Sciatic nerve (tissue), 2 donors: ENCODE measurements at places on chromosomes 1 and 21.

DNA sequence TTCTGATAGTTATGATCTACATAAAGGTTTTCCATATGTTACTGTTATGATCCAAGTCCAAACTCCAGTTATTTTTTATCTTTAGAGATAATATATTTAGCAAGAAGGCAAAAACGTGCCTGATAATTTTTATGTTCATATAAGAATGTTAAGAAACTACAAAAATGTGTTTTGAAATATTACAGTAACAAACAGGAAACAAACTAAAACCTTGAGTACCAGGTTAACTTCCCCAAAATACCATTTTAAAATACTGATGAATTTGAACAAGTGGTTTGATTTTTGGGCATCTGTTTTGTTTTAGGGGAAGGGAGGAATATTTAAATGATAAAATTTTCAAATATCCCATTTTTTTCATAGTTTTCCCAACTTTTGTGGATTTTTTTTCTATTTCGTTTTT lies 124.8 kb downstream of the NR5A2 start:
- no peak for DNase-seq

- DNase-seq = no peak
Observed at GRCh38 chr1:29490204-29490934, 254.0 kb downstream of the PTPRU start.

DNA sequence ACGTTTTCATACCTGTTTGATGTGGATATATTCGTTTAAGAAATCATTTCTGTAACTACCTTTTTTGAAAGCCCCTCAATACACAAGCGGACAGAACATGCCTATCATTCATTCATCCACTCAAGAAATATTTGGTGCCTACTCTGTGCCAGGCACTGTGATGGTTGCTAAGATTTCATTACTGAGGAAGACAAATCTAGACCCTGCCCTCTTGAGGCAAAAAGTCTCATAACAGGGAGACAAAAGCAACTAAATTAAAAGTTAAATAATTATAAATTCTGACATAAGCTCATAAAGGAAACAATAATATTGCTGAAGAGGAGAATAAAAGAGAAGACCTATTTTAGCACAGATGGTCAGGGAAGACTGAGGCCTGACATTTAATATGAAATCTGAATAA lies 203.5 kb upstream of the ZNHIT6 start:
- no peak for DNase-seq

DNA sequence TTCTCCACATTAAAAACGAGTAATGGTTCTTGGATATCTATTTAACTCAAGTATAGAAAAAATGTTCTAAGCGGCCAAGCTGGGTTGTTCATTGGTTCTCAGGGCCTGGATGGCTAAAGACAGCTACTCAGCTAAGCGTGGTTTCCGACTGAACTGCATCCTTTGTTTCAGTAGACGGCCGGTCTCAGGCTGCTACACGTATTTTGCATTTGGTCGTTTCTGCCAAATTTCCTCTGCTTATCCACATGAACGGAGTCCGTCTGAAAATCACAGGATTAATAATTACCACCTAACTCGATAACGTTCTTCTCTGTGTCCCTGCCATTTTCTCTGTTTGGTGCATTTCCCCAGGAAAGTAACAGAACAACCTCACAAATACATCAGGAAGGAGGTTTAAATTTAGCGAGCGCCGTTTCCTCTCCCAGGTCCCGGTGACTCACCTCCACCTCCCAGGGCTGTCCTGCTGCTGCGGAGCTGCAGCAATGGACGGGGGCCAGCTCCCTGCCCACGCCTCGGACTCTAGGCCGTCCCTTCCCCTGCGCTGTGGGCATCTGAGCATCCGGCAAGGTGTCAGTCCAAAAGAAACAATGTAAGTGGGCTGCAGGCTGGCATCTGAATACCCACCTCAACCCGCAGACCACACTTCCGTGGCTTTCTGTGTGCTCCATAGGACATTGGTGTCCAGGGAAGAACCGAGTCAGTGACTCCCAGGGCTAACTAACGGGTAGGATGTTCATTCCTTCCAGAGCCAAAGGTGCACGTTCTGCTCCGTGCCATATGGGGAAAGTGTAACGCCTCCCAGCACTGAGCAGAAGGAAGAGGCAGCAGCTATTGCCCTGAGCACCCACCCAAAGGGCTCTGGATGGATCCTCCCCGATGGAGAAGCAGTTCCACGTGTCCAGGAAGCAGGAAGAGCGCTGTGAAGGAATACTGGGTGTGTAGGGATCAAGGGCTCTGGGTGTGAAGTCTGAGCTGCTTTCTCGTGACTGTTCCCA lies 4.1 kb upstream of the GABRD start:
- DNase-seq = no peak

DNA sequence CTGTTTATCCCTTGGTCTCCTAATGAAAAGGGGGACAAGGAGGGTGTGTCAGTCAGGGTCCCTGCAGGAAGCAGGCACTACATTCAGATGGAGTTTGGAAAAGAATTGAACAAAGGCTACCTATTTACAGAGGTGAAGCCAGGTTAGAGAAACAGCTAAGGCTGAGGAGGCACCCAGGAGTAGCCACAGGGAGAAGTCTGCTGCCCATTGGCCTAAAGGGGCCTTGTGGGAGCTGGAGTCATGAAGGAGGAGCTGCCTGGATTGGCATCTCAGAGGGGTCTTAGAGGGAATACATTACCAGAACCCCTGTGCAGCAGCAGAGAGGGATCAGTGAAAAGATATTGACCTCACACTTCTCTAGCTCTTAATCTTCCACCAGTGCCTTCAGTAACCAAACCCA lies 31.2 kb upstream of the USP24 start:
- no peak for DNase-seq

GRCh38 chr1:80250573-80251168 lies 1244.1 kb upstream of the ADGRL4 start:
- DNase-seq = no peak

- peak; percentile 70 for DNase-seq
Observed at GRCh38 chr1:62962901-62963776, 179.2 kb downstream of the ATG4C start.

DNA sequence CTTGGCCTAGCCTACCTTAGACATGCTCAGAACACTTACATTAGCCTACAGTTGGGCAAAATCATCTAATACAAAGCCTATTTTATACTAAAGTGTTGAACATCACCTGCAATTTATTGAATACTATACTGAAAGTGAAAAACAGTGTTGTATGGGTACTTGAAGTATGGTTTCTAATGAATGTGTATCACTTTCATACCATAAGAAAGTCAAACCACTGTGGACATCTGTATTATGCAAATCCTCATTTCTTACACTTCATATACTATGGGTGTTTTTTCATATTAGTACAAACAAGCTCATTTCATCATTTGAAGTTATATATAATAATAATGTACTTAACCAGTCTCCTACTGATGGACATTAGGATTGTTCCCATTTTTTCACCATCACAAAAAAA lies 41.2 kb downstream of the TDRD5 start:
- no peak for DNase-seq

DNA sequence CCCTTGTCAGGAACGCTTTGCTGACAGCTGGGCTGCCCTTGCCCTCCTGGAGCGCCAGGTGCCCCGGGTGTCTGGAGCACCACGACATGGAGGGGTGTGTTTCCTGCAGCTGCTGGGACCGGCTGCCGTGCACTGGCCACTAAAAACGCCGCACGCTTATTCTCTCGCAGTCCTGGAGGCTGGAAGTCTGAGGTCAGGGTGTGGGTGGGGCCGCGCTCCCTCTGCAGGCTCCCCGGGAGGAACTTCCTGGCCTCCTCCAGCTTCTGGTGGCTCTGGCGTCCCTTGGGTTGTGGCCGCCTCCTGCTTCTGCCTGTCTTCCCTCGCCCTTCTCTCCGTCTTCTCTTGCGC lies 28.0 kb upstream of the PLCH2 start:
- DNase-seq = no peak

GRCh38 chr1:212752934-212753497 lies 38.6 kb downstream of the NSL1 start:
- DNase-seq = no peak

GRCh38 chr1:197674286-197674685 lies 101.0 kb downstream of the DENND1B start:
- DNase-seq = no peak

GRCh38 chr1:23865543-23865930 lies 2.6 kb downstream of the FUCA1 start:
- no peak for DNase-seq

DNA sequence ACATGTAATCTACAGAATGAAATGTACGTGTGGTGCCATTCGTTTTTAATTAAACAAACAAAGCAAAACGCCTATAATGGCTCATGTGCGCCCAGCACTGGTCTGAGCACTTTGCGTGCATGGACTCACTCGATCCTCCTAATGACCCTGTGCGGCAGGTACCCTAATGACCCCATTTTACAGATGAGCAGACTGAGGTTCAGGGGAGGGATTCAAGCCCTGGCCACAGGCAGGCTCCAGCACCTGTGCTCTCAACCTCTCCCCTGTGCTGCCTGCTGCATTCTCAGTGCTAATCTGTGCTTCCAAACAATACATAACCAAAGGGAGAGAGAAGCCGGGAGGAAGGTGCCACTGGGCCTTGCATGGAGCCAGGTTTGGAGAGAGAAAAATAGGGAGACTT lies 124.2 kb upstream of the ZBTB40 start:
- peak; percentile 6 for DNase-seq

DNA sequence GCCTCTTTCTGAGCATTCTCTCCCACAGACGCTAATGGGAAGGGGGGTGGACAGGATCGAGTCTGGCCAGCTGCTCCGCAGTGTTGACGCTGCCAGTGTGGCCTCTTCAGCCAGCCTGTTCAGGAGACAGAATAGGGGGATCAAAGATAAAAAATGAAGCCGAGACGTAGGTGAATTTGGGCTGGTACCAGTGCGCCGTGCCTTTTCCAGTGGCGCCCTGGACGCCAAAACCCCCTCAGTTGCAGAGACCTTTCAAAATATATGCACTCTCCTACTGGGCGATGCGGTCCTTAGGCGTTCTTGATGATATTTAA lies 1.1 kb downstream of the TTC3 start:
- DNase-seq = no peak

GRCh38 chr1:87989346-87989745 lies 660.7 kb downstream of the LMO4 start:
- DNase-seq = no peak

DNA sequence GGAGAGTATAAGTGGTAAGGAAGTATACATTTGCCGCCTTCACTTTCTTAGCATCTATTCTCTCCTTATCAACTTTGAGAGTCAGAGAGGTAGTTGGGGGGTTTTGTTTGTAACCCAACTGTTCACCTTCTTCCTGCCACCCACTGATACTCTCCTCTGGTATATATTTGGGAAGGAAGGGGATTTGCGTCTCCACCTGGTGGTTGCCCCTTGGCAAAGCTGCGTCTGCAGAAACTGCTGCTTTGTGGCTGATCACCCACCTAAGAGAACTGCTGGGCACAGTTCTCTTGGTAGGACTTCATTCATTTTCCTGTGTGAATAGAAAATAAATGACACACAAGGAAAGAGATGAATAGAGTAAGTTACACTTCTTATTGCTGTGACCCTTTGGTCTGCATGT lies 87.0 kb downstream of the SYT14 start:
- no peak for DNase-seq

DNA sequence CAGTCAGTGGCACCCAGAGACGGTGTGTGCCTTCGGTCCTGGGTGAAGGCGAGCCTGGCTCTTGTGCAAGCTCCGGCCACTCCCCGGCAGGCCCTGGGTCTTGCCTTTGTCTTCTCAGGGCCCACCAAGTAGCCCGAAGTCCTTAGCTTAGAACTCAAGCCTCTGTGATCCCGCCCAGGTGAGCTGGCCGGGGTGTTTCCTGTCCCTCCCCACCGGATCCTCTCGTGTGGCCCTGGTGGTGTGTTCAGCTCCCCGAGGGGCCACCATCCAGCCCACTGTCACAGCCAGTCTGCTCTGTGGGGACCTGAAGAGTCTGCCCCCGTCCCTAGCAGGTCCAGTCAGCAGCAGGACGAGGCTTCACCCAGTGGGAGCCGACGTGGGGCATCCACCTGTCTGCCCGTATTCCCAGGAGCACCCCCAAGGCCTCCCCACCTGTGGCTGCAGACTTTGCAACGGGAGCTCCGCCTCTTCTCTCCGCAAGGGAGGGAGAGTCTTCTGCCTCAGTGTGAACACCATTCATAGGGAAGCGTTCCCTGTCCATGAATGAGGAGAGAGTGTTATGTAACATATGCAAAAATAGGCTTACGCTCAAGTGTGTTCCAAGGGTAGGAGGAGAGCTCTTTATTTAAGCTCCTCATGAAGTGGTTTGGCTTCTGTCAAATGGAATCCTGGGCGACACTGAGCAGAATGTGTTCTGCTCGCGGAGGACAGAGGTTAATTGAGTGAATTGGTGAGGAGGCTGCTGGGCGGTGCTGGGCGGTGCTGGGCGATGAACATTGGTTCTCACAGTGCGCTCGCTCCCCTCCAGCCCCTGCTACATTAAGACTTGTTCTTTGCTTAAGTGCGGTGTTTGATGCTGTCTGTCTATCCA lies 108.9 kb downstream of the CRYAA start:
- no peak for DNase-seq

DNA sequence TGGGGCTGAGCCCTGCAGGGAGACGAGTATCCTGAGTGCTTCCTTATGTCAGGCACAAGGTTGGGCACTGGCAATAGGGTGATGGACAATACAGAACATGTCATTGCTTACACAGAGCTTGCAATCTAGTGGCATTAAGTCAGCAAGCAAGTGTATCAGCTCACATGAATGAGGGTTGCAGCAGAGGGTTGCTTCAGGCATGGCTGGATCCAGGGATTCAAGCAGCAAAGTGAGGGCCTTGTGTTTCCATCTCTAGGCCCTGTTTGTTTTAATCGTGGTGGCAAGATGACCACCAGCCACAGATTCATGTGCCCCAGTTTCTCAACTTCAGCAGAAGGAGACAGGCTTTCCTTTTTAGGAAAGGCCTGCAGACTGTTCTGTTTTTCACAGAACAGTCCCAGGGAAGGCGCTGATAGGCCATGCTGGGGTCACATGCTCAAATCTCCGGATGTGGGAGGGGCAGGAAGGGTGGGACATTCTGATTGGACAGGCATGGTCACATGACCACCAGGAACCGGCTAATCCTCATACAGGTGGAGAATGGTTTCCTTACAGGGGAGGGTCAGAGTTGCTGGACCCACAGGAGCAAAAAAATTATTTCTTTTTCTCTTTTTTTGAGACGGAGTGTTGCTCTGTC lies 14.4 kb downstream of the PLOD1 start:
- no peak for DNase-seq

DNA sequence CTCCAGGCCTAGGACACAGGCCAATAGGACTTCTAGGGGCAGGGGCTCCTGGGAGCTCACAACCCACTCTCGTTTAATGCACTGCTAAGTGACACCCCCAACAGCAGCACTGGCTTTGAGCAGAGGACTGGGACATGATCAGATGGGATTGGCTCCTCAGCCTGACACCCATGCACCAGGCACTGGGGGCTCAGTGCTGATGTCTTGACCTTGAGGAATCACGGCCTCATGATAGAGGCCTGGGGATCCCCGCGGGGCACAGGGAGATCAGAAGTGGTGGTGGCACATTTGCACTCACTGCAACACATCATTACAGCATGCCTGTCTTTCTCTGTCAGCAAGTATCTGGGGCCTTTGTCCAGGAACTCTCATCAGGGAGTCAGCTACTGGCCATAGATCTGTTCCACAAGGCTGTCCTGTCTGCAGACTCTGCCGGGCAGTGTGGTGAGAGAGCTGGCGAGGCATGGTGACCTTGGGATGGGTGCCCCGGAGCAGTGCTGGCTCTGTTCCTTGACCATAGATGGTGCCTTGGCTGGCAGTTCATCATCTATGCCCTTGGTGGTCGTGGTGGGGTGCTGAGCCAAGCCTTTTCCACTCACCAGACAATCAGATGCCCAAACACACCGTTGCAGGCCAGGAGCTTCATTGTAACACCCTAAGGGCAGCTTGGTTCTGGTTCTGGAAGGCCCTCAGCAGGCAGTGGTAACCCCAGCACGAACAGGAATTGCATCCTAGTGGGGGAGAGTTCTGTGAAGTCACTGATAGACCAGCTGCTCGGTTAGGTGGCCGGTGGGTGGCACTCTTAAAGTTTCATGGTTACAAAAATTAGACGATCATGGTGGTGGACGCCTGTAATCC lies 22.2 kb upstream of the PARP1 start:
- no peak for DNase-seq
